NCI-H774 (cell line): ENCODE measurements at places on chromosomes 16 and 17.

DNA sequence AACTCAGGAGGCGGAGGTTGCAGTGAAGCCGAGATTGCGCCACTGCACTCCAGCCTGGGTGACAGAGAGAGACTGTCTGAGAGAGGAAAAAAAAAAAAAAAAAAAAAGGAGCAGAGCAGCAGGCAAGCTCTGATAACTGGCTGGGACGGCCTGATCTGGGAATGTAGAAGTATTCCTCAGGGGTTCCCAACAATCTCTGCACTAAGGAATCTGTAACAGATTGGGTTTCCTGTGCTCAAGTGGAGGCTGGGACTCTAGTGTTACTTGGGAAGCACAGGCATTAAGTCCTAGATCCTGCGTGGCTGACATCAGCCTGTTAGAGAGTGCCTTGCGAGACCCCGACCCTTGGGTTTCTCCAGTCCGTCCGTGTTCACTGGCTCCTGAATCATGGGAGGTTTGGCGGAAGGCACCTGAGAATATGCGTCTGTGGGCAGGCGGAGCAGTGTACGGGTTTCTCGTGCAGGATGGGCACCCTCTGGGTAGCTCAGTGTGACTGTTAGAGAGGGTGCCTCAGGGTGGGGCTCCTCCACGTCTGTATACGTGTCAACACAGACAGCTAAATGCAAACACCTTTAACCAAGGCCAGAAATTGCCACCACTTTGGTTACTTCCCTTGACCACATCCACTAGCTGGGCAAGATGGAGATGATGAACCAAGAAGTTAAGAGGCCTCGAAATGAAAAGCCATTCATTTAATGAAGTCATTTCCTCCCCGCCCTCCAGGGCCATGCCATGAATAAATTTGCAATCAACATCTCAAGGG is 174.9 kb upstream of the RPL38 start:
- no peak for DNase-seq

GRCh38 chr17:81210868-81211267 is 11.9 kb downstream of the CEP131 start:
- no peak for DNase-seq

DNA sequence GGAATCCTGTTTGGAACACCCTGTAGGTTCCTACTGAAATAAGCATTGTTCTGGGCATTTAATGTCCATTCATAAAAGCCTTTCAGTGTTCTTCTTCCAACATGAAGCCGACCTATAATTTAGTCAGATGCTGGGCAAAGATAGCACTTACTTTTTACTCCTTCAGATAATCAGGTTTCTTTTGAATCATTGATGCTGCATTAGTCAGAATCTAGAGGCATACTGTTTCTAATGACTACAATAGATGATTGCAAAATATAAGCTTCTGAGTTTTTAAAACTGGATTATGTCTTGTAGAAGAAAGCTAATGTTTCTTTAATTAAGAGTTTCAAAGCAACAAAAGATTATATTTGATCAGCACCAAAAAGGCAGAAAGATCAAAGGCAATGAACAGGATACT is 16.0 kb downstream of the MMD start:
- no peak for DNase-seq

DNA sequence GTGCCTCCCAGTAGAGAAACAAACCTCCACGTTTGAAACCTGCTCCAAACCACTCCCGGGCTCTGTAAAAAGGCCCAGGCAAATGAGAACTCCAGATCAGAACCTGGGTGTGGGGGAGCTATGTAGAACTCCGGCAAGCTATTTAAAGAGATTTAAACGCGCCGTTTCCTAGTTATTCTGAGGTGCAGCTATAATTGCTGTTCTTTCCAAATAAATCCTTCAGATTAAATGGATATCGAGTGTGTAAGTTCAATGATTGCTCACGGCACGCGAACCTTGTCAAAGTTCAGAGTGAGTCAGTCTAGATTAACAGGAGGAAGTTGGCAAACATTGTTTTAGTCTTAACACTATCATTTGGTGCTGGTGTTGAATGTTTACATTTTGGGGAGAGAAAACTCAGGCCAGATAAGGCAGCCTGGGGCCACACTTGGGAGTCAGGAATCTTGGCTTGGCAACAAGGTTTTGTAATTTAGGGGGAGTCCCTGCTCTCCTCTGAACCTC is 92.9 kb upstream of the SALL1 start:
- DNase-seq, result peak; percentile 24

GRCh38 chr16:1527836-1528811 is 5.3 kb upstream of the TMEM204 start:
- DNase-seq, result no peak

DNA sequence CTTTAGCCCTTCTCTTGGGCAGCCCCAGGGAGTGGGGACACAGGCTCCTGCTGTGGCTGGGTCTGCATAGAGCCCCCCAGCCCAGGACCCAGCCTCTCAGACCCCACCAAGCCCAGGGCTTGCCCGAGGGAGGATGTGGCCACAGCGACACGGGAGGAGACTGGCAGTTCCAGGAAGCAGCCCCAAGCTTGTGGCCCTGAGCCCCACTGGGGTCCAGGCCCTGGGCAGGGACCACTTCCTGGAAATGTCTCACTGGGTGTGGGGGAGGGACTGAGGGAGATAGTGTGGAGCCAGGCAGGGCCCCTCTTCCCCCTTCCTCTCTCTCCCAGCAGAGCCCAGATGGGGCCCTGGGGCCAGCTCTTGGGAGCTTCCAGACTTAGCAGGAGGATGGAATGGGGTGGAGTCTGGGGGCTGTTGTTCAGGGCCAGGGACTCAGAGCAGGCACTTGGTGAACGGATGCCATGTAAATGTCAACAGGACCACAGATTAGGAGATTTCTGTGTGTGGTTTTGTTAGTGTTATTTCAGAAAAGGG is 35.3 kb downstream of the ADGRG5 start:
- DNase-seq, result no peak

DNA sequence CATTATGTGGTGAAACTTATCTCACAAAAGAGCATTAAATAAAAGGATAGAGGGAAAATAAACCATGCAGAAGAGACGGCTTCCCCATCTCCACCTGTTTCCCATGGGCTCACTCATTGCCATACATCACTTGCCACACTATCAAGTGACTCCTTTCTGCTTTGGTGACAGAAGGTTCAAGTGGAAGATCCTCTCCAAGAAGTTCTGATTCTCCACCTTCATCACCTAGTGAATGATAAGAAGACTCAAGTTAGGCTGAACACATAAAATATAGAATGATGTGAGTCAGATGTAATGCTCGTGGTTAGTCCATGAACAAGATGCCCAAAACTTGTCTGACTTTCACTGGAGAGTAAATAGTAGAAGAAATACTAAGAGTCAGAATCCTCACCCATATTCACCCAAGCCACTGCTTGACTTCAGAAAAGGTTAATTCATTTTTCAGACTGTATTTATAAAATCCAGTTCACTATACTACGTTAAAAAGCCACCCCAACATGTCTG is 100.1 kb upstream of the TOB1 start:
- no peak for DNase-seq

DNA sequence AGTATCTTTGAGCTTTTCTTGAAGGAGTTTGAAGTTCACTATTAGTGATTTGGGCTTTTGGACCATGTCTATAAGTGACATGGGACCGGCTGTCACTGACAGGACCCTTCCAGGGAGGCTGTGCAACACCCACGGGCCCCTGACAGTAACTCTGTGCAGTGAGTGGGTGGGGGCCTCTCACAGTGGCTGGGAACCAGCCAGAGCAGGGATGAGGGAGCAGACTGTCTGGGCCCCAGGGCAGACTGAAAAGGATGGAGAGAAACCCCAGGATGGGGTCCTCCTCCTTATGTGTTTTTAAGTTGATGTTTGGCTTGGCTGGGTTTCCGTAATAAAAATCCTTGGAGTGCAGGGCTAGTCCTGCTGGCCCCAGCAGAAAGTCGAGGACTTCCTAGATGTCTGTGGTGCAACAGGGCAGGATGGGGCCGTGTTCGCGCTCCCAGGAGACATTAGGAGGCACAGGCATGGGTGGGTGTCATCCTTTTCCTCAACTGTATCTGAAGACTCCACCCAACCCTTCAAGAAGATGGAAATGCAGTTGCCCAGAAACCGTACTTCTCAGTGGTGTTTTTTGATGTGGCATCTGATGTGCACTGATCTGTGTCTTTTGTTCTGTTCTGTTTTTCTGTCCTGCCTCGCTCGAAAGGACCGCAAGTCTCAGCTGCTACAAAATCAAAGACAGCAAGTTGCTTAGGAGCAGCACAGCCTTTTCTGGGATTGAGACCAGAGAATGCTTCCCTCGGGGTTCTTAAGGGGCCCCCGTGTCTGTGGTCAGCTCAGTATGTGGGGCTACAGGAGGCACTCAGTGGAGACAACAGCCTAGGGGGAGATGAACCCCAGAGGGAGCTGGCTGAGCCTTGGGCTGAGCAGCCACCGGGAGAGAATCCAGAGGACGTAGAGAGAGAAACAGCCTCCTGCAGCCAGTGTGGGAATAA is 24.2 kb downstream of the PLD6 start:
- no peak for DNase-seq

- DNase-seq, result no peak
These were observed at the start of gene GRIN2A for GRCh38 chr16:10182222-10183053. Gene GRIN2A, minus strand, starts transcription at chr16:10182428. Its CDS starts 2,017 bp downstream, at chr16:10180411.

DNA sequence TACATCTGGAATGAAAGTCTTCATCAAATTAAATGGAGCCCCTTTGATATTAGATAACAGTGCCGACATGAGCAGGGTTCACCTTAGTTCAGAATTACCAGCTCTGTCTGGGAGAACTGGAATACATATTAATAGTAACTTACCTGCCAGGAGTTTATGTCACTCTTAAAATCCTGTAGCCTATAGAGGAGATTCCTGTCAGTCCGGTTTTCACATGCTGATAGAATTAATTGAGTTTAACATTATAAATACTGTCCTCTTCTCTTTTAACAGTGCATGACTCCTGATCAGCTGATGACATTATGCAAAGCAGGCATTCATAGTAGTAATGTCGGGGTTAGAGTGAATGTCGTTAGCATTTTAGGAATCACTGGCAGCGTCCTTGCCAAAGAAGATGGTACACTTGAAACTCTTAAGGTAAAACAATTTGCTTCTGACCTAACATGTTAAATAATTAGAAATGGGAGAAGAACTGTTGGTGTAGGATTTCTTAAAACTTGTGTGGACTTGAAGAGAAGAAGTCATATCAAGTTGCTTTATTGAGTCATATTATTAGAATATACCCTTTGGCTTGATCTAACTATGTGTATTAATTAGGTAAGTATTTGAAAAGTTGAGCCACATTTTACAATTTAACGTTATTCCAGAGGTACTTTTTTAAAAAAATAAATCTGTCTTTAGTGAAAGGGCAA is 34.3 kb downstream of the HEATR3 start:
- DNase-seq, result no peak

DNA sequence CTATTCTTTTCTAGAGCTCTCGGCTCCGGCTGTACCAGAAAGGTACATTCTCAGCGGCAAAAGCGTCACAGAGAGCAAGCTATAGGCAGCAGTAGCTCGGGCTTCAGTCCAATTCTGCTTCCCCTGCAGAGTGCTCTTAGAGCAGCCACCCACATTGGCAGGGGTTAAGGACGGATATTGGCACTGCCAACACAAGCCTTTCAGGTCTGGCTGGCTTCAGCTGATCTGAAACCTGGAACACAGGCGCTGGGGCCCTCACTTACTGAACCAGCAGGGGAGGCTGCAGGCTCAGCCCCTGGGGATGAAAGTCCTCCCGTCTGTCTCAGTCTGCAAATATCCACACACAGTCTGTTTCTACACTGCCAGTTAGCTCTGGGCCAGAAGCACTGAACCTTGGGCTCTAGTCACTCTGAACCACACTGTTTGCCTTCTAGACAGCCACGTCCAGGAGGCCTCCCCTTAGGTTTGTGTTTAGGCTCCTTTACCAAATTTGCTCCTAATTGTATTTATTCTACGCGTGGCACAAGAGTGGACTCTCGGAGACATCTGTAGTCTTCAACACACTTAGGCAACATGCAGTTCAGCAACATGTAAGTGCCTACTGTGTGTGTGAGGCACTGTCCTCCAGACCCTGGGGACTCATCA is 40.1 kb downstream of the HIC1 start:
- no peak for DNase-seq

DNA sequence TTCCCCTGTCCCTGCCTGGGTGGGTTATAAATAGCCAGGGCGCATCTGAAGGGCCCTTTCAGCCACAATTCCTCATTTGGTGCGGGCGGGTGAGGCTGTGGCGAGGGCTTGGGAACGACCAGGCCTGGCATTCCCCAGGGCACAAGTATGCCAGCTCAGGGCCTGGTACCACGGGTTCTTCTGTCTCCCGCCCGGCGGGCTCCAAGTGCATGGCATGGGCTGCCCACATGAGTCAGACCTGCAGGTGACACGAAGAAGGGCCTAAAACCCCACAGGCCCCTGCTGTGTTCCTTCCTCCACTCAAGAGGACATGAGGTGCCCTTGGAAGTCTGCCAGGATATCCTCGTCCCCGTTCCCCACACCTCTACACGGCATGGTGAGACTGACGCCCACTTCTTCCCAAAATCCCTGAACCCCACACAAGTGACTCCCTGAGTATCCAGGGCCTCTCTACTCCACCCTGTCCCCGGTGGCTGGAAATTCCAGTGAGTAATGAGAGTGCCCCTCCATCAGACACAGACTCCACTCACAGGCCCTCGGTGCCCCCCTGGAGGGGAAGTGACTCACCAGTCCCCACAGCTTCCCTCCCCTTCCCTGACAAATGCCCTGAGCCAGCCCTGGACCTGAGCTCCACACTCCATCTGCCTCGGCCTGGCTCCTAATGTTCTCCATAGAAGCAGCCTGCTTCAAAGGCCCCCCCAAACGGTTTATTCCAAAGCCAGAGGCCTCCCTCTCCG is 68.8 kb downstream of the ABR start:
- DNase-seq, result no peak

- DNase-seq, result no peak
These were observed 89.8 kb downstream of the KATNIP start for GRCh38 chr16:27639561-27640276.

- peak; percentile 34 for DNase-seq
These were observed 667.4 kb upstream of the SALL1 start for GRCh38 chr16:51818342-51818944.

- no peak for DNase-seq
These were observed 326.6 kb downstream of the PHKB start for GRCh38 chr16:47787696-47788095.

- no peak for DNase-seq
These were observed at the start of gene HIGD1B for GRCh38 chr17:44847586-44847985. Gene HIGD1B, plus strand, starts transcription at chr17:44847883. Its CDS starts 270 bp downstream, at chr17:44848153.

- DNase-seq, result no peak
These were observed 8.1 kb upstream of the TBX4 start for GRCh38 chr17:61444075-61444474.

- DNase-seq, result no peak
These were observed 28.9 kb upstream of the ZNF750 start for GRCh38 chr17:82868715-82869131.
